ENCODE measurements at places on chromosomes 4 and X.

DNA sequence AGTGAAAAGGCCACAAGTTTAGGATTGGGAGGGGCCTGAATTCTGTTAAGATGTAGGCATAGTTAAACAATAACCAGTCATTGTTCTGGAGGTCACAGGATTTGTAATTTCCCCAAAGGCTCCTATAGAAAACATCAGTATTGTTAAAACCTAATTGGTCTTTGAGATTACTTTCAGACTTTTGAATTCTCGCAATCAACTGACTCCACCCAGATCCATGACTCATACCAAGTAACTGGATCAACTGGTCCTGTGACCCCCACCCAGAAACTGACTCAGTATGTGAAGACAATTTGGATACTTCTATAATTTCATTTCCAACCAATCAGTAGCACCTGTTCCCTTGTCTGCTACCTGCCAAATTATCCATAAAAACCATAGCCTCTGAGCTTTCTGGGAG lies 28.4 kb downstream of the MAGEB16 start:
- no peak for DNase-seq

DNA sequence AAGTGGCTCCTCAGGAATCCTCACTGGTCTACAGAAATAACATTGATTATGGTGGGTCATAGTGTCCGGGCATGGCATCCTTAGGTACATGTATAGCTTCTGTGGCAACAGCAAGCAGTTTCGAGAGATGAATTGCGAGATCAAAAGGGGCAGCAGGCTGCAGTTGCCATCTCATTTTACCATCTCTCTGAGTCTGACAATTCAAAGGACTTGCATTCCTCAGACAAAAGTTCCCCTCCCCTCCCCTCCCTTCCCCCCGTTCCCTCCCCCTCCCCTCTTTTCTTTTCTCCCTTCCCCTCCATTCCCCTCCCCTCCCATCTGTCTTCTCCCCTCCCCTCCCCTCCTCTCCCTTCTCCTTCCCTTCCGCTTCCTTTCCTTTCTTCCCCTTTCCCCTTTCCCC lies 70.2 kb downstream of the MTNR1A start:
- no peak for DNase-seq

DNA sequence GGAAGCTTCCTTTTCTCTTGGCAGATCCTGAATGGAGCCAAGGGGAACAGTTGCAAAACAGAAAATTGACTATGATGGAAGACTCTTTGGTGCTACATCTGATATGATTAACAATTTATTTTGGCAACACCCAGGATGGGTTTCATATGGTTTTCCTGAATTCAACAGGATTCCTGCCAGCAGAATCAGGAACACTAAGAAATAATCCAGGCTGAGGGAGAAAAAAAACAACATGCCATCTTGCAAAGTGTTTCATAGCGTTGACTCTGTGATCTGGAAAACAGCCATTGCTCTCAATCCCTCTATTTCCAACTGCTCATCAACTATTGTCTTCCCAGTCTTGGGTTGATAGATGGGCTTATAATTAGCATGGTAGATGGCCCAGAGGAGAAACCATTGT lies 303.8 kb upstream of the KLF3 start:
- DNase-seq: no peak

- no peak for DNase-seq
Measured at GRCh38 chrX:55130481-55130880, 41.7 kb downstream of the PAGE2 start.

DNA sequence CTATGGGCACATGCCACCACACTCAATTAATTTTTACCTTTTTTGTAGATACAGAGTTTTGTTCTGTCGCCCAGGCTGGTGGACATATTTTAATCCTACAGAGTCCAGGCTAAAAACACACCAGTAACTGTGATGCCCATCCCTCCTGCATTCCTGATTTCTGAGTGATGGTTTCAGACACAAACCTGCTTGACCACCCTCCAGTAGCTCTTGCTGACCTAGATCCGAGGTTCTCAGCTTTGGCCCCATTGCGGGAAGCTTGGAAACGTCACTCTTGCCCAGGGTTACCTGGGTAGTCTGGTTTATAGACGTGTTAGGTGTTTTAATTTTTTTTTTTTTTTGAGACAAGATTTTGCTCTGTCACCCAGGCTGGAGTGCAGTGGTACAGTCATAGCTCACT lies 7.5 kb downstream of the CD99 start:
- no peak for DNase-seq

DNA sequence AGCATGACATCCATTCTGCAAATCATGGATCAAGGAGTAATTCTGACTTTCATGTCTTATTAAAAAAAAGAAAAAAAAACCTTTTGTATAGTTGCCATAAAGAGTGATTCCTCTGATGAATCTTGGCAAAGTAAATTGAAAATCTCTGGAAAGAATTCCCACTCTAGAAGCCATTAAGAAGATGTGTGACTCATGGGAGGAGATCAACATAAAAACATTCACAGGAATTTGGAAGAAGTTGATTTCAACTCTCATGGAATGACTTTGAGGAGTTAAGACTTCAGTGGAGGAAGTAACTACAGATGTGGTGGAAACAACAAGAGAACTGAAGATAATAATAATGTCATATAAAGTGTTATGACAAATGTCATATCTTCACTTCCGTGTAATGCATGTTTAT lies 204.2 kb downstream of the PABPC4L start:
- DNase-seq: no peak

DNA sequence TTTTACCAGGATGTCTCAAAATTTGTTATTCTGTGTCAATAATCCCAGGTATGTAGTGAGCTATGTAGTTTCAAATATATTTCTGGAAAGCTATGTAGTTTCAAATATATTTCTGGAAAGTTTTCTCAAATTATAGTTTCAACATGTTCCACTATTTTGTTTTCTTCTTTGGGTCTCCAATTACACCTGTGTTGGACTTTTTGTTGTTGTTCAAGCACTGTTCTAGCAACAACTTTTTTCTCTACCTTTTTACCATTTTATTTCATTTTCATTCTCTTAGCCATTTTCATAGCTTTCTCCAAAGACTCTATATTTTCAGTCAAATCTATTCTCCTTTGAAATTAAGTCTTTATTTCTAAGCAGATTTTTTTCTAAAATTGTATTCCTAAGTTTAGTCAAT lies 88.4 kb downstream of the LCORL start:
- no peak for DNase-seq

GRCh38 chr4:165118256-165118909 lies 5.7 kb upstream of the TMEM192 start:
- DNase-seq: no peak

- no peak for DNase-seq
Measured at GRCh38 chr4:72817012-72817411, 248.0 kb upstream of the ADAMTS3 start.

GRCh38 chrX:29466456-29466855 lies 748.9 kb upstream of the MAGEB2 start:
- no peak for DNase-seq

GRCh38 chr4:166363198-166363597 lies 490.2 kb downstream of the TLL1 start:
- DNase-seq: no peak

DNA sequence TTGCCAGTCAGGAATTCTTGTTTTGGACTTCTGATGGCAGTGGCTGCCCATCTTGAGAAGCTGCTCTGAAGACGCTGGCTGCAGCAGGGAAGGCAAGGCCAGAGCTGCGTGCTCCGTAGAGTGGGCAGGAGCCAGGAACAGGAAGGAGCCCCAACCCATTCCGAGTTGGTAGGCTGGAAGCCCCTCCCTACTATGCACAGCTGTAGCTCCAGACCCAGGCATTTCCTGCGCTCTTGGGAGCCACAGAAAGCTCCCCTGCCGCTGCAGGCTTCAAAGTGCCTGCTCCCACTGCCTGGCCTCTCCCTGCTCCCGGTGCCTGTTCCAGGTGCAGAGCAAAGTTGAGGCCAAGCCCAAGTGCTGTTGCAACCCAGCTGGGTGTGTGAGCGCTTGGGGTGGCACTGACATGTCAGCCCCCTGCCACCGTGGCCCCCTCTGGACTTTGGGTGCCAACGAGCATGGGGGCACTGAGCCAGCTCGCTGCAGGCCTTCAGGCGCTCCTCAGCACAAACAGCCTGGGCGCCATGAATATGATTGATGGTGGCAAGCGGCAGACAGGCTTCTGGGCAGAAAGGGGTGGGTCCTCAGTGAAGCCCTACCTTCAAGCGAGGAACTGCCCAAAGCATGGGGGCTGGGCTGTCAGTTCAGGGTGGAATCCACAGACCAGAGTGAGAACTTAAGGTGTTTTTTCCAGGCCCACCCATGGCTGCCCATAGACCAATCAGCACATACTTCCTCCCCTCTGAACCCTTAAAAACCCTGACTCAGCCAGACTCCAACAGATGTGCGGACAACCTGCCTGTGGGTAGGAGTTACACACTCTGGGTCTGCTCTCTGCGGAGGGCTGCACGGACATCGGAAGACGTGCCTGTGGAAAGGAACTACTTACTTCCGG lies 677.2 kb upstream of the INTU start:
- no peak for DNase-seq

- no peak for DNase-seq
Measured at GRCh38 chrX:11399489-11400094, 106.4 kb downstream of the AMELX start.

GRCh38 chrX:44945736-44946135 lies 72.7 kb downstream of the KDM6A start:
- no peak for DNase-seq

DNA sequence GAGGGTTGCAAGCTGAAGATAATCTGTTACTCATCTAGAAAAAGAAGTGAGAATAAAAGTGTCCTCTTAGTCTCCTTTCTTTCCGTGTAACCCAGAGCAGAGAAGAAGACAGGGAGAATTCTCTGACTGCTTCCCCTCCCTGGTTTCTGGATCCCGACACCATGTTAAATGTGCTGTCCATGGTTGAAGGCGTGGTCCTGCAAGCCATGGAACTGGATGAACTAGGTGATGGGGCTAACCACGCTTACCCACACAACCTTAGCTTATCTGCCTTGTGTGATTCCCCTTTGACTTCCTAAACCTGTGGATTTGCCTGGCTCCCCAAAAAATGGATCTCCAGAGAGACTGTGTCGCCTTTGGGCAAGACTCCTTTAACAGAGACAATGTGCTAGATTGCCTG lies 907.6 kb downstream of the FSTL5 start:
- no peak for DNase-seq

DNA sequence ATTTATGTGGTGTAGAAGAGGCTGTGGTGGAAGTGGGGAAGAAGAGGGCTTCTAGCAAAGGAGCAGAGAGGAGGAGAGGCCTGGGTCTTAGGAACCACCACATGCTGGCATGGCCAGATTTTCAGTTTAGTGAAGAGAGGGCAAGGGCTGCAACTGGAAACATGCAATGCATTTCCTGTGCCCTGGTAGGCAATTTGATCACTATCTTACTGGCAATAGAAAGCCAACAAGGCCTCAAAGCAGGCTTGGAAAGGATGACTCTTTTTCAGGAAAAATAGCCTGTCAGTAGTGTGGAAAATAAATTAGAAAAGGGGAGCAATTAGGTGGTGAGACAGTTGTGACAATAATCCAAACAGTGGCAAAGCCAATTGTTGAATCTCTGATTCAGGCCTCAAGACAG lies 501.9 kb upstream of the ZFP42 start:
- DNase-seq: no peak

DNA sequence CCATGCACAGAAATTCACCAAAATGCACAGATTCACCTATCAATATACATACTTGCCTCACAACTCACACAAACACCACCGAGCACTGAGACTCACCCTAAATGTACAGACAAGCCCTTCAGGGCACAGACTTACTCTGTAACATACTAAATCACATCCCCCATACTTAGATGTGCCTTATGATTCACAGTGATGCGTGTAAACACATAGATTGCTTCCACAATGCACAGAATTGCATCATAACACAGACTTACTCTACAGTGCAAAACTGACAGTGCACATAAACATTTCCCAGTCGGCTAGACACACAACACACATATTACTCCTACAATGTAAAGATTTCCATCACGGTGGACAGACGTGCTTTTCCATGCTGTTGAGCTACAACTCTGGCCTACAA lies 6.2 kb downstream of the LINC00632 start:
- no peak for DNase-seq

GRCh38 chr4:123443401-123444289 lies 47.0 kb downstream of the SPRY1 start:
- no peak for DNase-seq

- no peak for DNase-seq
Measured at GRCh38 chrX:9890681-9891091, 76.5 kb upstream of the CLDN34 start.

DNA sequence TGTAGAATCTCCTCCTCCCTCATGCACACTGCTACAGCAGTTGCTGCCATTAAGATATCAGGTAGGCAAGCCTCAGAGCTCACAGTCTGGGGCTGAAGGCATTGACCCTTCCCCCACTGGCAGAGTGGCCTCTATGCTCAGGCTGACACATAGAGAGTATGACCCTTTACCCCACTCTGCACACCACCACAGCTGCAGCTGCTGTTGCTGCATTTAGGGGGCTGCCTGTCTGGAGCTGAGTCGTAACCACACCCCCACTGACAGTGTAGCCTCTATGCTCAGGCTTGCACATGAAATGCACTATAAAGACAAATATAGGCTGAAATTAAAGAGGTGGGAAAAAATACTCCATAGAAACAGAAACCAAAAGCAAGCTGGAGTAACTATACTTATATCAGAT lies 289.3 kb upstream of the PABPC4L start:
- DNase-seq: no peak

DNA sequence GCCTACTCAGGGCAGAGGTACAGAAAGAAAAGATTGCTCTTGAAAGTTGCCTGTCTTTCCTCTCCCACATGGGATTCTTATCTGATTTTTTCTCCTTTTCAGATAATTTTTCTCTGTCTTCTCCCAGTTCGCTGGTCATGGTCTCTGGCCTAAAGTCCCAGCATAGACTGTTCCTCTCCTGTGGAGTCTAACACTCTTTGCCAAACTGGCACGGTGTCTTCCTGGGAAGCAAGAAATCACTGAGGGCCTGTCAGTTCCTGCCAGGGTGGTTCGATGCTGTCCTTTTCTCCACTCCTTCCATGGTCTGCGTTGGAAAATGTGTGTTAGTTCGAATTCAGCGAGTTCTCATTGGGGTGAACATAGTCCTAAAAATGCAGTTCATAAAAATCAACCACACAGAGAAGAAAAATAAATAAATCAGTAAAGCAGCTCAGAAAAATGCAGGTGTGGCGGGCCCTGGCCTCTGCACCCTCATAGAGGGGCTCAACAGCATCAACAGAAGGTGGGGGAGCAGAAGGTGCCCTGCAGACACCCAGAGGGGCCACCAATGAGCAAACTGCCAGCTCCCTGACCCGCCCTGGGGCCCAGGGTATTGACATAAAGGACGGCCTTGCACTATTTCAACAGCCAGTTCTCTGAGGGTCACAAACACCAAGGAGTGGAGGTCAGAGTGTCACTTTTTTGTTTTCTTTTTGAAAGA lies 2.1 kb downstream of the RGN start:
- no peak for DNase-seq

- DNase-seq: no peak
Measured at GRCh38 chrX:153671589-153672530, 1.8 kb downstream of the PNCK start.

GRCh38 chr4:136861091-136861490 lies 671.2 kb downstream of the PCDH18 start:
- no peak for DNase-seq

Measured in stimulated activated CD8-positive, alpha-beta memory T cell treated with anti-CD3 and anti-CD28 coated beads, Interleukin-15, amount 100 ng/mL, for 24 hours (primary cell).